Smooth muscle cell of the brain vasculature (primary cell): ENCODE measurements at places on chromosomes 12 and 14.

DNA sequence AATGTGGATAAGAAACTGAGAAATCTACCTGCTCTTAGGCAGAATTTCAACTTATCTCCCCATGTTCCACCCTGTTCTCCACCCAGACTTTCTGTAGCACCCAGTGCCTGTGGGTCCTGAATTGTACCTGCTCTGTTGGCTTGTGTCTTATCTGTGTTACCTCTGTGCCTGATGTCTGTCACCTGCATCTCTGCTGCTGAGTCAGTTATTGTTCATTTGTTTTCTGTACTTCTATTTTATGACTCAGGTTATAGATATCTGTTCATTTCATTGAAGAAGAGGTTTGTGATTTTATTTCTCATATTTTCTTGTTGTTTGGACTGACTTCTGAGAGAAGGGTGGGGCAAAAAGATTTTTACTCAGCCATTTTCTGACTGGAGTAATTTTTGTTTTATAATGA lies 11.7 kb downstream of the SOCS4 start:
- no peak for DNase-seq

- no peak for DNase-seq
Observed at GRCh38 chr14:73746520-73747378, 32.6 kb upstream of the PNMA1 start.

- DNase-seq: no peak
Observed at GRCh38 chr12:115984616-115985015, 292.9 kb downstream of the MED13L start.

GRCh38 chr14:103137689-103138300 lies 14.5 kb downstream of the TNFAIP2 start:
- DNase-seq: no peak

DNA sequence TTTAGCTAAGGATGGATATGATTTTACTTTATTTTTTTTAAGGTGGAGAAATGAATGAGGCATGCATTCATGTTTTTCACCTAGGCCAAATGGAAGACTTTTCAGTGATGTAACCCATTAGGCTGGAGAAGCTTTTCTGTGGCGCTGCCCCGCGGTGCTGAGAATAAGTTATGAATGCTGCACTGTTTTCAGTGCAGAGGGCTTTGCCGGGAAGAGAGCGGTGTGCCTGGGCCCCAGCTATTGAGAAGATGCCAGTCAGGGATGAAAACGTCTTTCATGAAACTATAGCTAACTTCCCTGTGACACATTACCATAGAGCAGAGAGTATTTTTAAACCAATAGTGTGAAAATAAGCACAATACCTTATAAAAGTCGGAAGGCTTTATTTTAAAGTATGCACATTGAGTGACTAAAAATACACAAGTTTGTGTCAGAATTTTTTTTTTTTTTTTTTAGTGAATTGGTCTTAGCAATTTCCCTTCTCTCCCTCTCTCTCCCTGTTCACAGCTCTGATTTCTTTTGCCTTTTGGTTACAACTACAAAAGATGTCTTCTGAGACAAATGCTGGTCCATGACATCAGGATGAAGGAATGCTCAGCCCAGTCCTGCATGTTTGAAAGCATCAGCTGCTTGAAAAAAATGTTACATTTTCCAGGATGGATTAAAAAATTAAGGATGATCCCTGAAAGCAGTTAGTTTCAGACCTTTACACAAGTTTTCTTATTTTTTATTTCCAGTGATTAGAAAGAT lies 48.3 kb downstream of the NPAS3 start:
- no peak for DNase-seq

DNA sequence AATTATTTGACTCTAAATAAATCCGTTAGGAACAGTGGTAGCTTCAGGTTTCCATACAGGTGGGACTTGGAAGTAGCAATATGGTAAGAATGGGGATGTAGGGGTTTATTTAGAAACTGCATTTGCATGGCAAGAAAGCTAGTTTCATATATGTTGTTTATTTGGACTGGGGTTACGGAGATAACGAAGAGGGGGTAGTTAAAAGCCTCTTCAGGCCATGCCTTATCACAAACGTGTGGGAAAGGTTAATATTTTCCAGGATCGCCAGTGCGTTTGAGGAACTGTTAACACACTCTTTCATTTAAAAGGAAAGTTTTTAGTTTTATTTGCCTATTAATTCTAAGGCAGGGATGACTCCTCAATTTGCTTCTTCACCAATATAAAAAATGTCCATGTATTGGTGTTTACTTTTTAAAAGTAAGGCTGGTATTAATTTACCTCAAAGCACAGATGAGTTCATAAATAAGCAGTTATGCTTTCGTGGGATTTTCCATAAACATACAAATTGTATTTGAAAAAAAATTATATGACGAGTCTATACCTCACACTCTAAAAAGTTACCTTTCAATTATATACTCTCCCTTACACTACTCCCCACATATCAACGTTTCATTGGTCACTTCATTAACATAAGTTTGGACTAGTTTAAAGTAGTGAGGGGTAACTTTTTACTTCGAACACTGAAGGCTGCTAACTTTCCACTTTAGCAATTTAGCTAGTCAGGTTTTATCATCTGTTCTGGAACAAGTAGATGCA lies 814 bp downstream of the RAB2B start:
- DNase-seq: no peak

- DNase-seq: no peak
Observed at GRCh38 chr14:90608929-90609341, 207.3 kb downstream of the TTC7B start.

DNA sequence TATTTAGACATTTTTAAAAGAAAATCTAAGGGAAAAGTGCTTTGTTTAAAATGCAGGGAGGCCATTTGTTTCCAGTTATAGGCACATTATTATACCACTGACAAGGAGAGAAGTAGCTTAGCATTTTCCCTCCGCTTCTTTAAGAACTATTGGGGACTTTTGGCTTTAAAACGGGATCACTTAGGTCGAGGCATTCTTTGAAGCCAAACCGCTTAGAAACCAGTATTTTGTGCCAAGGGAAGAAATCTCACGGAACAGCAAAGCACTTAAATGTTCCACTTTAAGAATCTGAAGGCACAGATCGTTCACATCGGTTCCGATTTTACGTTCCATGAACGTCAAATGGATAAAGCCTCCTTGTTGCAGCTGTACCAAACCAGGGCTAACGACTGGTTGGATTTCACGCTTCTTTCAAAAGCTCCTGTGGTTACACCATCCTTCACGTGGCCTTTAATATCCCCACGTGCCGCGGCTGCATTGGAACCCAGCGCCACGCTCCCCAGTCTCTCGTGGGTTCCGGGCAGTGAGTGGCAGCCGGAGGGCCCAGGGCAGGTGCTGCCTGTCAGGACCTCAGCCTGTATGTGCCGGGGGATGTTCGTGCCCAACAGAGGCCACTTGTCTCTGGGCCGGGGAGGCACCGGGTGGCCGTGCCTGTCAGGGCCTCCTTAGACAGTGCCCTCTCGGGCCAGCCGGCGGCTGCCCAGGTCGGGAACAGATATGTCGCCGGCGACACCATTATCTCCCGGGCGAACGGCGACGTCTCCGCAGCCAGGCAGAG lies 195.4 kb downstream of the KIF26A start:
- no peak for DNase-seq

- DNase-seq: no peak
Observed at GRCh38 chr14:71231521-71232393, 324.5 kb downstream of the PCNX1 start.

DNA sequence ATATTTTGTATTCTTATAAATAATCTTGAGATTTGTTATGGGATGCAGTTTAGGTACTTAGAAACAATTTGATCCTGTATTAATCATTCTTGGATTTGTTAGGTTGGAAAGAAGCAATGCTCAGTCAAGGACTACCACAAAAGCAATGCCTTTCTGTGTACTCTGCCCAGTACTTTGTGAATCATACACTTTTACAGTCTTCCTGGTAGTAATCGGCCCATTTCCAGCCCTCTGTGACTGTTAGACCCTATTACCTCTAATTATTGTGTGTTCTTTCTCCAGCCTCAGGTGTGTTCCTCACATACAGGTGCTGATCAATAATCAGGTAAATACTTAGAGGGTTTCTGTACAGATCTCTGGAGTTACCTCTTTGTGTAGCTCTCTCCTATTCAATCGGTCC lies 609.0 kb downstream of the KCNH5 start:
- DNase-seq: no peak

- no peak for DNase-seq
Observed at GRCh38 chr12:132309596-132310086, 19.7 kb downstream of the GALNT9 start.

DNA sequence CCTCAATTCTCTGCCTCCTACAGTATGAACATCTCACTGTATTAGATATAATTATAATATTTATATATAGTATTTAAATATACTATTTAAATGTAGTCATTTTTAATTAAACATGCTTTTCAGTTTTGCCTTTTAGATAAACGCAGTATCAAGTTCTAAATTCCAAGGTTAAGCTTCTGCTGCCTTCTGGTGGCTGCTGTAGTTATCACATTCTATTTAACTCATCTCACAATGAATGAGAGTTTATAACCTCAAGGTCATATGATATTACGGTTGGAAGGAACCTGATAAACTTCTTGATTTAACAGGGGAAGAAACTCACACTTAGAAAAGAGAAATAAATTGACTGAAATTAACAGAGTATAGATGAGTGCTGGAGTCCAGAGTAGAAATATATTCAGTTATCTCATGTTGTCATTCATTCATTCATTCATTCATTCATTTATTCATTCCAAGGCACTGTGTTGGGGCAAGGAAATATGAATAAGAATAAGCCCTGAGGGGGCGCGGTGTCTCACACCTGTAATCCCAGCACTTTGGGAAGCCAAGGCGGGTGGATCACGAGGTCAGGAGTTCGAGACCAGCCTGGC lies 31.9 kb downstream of the GUCY2C start:
- DNase-seq: no peak

DNA sequence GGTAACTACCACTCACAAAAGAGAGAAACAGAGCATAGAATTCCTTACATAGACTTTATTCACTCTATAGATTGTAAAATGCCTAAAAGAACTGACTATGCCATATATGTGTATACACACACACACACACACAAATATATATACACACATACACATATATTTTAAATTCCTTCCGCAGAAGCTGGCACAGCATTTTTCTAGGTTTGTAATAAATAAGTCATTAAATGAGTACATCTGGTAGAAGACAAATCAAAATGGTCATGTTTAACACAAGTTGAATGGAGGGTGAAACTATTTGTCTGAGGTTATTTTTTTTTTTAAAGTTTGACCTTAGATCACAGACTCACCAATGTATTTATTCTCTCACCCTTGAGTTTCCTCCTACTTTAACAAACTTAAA lies 58.2 kb downstream of the CCER1 start:
- no peak for DNase-seq

DNA sequence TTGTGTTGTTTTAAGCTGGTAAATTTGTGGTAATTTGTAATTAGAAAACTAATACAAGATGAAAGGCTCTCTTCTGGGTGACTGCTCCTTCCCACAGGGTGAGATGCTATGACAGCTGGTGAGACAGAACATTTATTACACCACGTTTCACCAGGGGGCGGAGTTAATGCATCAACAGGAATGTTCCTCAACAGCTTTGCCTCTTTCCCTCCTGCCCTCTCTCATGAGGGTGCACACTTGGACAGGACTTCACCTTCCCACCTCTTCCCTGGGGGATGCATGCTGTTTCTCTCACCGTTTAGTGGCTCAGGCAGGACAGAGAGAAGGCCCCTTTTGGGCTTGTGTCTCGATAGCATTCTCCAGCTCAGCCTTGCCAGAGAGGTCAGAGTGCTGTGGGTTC lies 13.4 kb upstream of the PPP1R1A start:
- no peak for DNase-seq

- no peak for DNase-seq
Observed at GRCh38 chr14:72678356-72678755, 215.5 kb downstream of the DPF3 start.

- DNase-seq: no peak
Observed at GRCh38 chr12:25382311-25383106, 131.8 kb upstream of the KRAS start.

DNA sequence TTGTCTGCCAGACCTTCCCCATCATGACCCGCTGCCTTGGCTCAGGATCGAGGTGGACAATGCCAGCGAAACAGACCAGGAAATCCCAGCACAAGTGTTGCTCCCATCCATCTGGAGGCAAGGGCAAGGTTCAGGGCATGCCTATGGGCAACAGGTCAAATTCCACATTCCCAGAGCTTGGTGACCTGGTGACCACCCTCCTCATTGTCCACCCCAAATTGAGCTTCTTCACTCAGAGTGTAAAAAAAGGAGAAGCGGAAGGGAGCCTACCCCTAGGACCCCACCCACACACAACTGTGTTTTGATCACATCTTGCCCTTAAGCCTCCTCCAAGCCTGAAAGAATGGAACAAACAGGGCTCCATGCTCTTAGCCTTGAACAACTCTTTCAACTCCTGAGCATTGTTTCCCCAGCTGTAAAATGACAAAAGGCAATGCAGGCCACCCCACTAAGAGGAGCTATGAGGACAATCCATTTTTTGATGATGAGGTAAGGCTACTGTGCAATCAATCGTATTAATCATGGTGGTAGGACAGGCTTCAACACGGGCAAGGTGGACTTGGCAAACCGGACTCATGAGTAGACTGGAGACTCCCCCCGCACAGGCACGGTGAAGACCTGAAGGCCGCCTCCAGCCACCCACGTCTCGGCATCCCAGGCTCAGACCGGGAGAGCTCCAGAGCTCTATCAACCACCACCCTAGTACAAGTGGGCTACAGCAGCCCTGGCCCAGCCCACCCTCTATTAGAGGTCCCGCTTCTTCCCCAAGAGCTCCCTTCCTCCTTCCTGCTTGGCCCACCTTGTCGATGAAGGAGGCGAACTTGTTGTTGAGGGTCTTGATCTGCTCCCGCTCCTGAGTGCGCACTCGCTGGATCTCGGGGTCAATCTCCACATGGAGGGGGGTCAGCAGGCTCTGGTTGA lies 866 bp downstream of the KRT79 start:
- no peak for DNase-seq
